ENCODE measurements at places on chromosomes 2 and 18. TPM values are rescaled to one million over a fixed set of nuclear protein-coding genes. Genes with fewer than 3 reads are reported as not detected.

DNA sequence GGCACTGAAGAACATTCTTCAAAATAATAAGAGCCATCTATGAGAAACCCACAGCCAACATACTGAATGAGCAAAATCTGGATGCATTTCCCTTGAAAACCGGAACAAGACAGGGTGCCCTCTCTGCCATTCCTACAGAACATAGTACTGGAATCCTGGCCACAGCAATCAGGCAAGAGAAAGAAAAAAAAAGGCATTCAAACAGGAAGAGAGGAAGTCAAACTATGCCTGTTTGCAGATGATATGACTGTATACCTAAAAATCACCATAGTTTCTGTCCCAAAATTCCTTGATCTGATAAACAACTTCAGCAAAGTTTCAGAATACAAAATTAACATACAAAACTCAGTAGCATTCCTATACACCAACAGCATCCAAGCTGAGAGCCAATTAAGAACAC is 119.5 kb upstream of the PARD3B start:
- DNase-seq = no peak

GRCh38 chr18:53603276-53603675 is 621.2 kb downstream of the MBD2 start:
- no peak for DNase-seq

DNA sequence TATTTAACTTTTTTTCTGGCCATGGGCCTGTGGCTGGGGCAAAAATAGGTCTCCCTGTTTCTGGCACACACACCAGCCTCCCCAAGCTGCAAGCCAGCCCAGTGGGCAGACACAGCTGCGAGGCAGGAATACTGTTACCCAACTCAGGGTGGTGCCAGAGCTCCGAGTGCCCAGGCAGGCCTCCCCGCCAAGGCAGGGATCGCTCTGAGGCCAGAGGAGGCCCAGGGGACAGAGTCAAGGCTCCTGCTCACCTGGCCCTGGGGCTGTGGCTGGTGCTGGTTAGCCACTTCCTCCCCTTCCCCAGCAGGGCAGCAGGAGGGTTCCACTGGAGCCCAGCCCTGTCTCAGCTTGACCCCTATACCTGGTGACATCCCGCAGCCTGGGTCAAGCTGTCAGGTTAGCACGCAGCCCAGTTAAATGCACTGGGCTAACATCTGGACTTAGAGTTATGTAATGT is 67.1 kb upstream of the EPAS1 start:
- DNase-seq = peak; percentile 23

The SLC4A3 gene
- polyA plus RNA-seq = 15.1 TPM

The ZSCAN30 gene
- 15.9 TPM for polyA plus RNA-seq

The FEZ2 gene
- 46.2 TPM for polyA plus RNA-seq

Data from testis (tissue), 5 donors.